Kasumi-1 (cell line): ENCODE measurements at places on chromosomes 2 and 18.
A peak's percentile ranks its signal among the peaks of the same experiment; 100 is the strongest.

DNA sequence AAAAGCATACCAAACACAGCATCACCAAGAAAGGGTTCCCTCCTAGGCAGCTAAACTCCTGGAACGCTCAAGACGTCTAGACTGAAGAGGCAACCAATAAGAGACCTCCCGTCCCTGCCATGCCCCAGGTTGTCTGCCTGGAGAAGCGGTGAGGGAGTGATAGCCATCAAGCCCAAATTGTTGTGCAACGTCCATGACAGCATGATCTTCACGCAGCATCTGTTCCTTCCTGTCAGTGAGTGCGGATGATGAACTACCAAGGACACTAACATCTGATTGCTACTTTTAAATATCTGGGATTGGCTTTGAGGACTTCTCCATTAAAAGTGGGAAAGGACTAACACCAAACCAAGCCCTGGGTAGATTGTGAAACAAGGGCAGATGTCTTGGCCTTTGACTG, 149.7 kb downstream of the TXNL1 start:
- DNase-seq = no peak

- no peak for DNase-seq
Observed at GRCh38 chr2:45736757-45737704, 85.6 kb downstream of the PRKCE start.

DNA sequence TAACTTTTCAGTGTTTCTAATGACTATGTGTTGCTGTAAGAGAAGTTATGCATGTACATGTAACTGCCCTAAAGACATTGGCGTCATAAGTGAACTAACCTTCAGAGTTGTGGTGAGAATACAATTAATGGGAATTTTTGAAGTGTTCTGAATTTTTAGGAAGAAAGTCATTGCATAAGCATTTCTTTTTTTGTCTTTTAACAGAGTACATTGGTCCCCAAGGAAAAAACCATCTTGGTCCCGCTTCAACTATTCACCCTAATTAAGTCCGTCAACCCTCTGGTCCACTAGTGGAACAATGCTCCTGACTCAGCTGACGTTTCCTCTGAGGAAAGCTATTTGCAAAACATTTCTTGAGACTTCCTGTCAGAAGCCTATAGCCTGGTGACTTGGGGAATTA, 41.1 kb upstream of the VIT start:
- no peak for DNase-seq

GRCh38 chr2:10773821-10774341, 38.7 kb downstream of the PDIA6 start:
- DNase-seq = no peak

DNA sequence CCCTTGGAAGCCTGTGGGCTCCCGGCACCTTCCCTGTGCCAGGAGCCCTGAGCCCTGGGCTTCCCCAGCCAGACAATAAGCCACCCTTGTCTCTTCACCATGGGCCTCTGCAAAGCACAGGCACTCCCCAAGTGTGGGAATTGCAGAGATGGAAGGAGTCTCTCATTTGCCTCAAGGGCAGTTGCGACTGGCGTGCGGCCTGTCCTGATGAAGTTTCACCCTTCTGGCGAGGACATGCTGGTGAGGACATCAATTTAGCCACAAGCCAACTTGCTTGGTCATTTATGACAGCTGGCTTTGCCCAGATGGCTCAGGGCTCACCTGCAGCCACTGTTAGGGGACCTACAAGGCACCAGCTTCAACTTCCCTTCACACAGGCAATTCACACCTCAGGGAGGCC, 180.2 kb downstream of the ANAPC1 start:
- no peak for DNase-seq

GRCh38 chr2:175002547-175003274, 2.5 kb downstream of the CHN1 start:
- DNase-seq = no peak

DNA sequence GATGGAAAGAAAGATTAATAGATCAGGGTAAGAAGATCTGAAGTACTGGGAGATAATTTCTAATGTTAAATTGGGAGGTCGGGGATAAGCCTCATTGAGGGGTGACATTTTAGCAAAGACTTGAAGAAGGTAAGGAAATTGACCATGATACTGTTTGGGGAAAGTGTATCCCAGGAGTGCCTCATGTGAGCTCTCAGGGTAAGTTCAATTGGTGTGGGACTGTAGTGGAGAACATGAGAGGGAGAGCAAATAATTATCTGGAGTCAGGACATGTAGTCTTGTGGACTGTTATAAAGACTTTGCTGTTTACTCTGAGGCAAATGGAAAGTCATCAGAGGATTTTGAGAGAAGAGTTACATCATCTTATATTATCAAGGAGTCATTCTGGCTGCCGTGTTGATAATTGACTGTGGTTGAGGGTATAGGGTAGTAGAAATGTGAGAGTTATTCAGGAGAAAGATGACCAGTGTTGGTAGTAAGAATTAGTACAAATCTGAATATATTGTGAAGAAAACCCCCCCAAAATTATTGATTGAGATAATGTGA, 624.4 kb downstream of the ADCYAP1 start:
- DNase-seq = no peak

DNA sequence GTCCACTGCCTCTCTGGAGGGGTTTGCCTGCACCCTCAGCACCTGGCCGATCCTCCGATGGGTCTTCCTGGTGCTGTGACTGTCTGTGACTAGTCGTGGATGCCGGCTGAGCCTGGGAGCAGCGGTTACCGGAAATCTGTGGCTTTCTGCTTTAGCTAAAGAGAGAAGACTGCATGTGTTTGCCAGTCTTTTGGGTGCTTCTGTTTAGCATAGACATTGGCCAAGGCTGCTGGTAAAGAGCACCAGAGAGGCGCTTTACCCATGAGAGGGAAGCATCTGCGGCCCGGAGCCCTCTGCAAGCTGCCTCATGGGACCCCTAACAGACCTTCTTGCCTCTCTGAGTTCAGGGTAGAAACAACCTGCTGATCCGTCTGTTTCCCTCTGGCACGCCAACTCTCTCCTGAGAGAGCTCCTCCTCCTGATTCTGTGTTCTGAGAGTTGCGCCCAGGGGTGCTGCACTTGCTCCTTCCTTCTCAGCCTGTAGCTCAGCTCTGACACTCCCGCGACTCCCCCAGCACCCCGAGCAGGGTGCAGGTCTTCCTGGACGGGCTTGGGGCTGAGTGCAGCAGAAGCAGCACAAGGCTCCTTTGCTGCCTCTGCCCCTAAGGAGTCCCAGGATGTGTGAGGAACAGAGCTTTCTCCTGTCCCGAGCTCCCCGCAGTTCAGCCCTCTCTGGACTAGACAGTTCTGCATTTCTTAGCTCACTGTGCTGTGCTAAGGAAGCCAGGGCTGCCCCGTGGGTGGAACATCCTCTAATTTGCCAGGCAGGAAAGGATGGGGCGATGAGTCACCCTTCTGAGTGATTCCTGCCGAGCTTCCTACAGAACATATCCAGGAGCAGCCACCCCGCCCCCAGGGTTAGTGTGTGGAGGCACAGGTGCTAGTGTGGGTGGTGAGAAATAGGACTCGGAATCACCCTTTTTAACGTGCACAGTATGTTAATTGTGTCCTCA, 203.2 kb downstream of the SH3RF3 start:
- peak; percentile 89 for DNase-seq

GRCh38 chr2:113755035-113755834, 1.2 kb downstream of the SLC35F5 start:
- DNase-seq = no peak

- peak; percentile 17 for DNase-seq
Observed at GRCh38 chr2:168601741-168602140, 145.7 kb downstream of the CERS6 start.

DNA sequence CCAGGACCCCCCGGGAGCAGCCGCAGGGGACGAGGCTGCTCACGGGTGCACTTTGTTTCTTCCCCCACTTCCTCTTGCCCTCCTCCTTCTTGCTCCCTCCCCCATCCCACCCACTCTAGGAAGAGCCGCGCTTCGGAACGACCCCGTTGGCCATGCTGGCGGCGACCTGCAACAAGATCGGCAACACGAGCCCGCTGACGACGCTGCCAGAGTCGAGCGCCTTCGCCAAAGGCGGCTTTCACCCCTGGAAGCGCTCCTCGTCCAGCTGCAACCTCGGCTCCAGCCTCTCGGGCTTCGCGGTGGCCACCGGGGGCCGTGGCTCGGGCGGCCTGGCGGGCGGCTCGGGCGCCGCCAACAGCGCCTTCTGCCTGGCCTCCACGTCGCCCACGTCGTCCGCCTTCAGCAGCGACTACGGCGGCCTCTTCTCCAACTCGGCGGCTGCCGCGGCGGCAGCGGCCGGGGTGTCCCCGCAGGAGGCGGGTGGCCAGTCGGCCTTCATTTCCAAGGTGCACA, 1.3 kb downstream of the SP9 start:
- no peak for DNase-seq

- DNase-seq = peak; percentile 28
Observed at GRCh38 chr2:113240150-113240914, 38.4 kb downstream of the PAX8 start.

DNA sequence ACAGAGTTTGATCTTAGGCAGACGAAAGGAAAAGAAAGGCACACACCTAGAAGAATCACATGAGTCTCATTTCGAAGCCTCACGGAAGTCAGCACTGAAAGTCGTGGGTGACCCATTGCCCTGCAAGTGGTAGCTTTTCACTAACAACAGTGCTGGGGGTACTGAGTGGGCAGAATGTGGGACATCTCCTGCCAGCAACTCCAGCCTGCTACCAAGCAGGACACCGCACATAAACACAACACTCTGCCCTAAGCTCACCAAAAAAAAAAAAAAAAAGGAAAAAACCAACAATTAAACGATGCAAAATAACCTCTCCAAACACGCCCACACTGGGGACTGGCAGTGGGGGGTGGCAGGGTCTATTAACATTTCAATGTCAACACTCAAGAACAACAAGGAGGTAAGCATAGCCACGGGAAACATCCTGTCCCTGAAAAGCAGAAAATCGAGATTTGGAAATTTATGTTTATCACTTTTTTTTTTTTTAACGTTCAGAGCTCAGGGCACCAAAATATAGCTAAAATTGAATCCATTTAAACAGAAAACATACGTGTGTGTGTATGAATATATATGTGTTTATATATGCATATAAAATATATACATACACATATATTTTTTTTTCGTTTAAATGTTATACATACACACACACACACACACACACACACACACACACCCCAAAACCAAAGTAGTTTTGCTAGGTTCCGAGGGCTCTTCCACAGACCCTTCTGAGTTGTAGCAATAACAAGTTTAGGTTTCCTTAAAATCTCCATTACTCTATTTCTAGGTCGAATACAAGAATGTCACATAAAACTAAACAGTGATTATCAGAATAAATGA, 2.2 kb downstream of the INO80D start:
- no peak for DNase-seq

DNA sequence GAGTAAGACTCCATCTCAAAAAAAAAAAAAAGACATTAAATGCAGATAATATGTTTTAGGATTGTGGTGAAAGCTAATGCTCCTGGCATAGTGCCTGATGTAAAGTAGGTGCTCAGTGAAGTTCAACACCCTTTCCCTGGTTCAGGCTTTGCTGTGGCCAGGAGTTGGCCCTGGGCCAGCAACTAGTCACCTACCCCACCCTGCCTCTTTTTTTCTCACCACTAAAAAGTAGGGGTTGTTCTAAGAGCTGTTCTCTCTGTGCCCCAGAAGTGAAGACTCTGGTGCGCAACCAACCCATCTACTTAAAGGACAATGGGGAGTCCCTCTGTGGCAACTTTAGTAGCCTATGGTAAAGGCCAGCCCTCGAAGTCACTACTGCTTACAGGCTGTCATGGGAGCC, 75.9 kb downstream of the DNMT3A start:
- DNase-seq = no peak
